ENCODE measurements at places on chromosomes 13 and 19.
A peak's percentile ranks its signal among the peaks of the same experiment; 100 is the strongest.

GRCh38 chr19:34364830-34365462 lies at the start of gene GPI:
TSS of gene GPI (plus strand) at chr19:34365196. CDS start at chr19:34365267, 71 bp downstream.
- DNase-seq, result peak; percentile 22

- no peak for DNase-seq
These were observed 624.0 kb upstream of the KLF12 start for GRCh38 chr13:74758188-74758587.

DNA sequence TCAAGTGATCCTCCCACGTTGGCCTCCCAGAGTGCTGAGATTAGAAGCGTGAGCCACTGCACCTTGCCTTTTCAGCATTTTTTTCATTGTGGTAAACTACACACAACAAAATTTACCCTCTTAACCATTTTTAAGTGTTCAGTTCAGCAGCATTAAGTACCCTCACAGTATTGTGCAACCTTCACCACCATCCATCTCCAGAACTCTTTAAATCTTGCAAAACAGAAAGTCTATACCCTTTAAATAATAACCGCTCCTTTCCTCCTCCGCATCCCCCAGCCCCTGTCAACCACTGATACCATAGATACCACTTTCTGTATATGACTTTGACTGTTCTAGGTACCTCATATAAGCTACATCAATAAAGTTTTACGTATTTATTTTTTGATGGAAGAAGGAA lies 20.8 kb upstream of the CASP14 start:
- no peak for DNase-seq

DNA sequence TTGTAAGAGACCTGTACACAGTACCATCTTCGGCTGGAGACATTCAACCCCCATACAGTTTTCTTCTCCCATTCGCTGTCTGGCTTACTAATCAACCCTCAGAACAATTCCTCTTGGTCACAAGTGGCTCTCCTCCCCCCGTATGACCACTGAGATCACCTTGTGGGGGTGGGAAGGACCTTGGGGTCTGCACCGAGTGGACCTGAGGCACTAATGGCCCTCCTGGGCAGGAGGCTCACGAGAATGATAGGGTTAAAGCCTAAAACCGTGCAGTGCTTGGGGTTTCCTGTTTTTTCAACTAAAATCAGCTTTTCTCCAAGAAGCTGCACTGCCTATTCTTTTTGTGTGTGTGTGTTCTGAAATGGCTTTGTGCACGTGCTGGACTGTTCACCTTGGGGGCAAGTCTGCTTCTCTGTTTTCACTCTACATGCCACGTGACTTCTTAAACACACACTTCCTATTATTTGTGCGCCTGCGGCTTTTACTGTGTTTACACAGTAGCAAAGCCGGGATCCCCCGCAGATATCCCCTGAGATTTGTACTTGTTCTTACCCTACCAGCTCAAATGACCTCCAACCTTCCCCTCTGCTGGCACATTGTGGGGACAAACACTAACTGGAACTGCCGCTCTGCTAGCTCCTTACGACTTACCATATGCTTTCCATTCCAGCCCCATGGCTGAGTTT lies 12.3 kb downstream of the RBM26 start:
- DNase-seq, result no peak

GRCh38 chr19:18761531-18762110 lies 29.5 kb downstream of the COMP start:
- no peak for DNase-seq

DNA sequence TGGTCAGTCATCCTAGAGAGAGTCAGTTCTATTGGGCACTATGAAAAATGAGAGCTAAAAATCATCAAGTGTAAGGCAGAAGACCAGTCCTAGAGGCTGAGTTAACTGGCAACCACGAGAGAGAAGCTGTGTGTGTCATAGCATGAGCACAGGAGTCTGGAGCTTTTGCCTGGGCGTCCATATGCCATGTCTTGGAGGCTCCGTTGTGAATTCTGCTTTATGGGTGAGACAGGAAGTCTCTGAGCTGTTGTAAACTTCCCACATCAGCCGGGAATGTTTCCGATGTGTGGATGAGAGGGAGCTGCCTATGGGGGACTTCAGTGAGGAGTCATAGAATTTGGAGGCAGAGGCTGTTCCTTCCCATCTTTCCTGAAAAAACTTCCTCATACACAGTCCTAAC lies 120.0 kb downstream of the ITGBL1 start:
- no peak for DNase-seq

GRCh38 chr13:88925954-88926353 lies 1254.8 kb downstream of the SLITRK5 start:
- DNase-seq, result no peak

DNA sequence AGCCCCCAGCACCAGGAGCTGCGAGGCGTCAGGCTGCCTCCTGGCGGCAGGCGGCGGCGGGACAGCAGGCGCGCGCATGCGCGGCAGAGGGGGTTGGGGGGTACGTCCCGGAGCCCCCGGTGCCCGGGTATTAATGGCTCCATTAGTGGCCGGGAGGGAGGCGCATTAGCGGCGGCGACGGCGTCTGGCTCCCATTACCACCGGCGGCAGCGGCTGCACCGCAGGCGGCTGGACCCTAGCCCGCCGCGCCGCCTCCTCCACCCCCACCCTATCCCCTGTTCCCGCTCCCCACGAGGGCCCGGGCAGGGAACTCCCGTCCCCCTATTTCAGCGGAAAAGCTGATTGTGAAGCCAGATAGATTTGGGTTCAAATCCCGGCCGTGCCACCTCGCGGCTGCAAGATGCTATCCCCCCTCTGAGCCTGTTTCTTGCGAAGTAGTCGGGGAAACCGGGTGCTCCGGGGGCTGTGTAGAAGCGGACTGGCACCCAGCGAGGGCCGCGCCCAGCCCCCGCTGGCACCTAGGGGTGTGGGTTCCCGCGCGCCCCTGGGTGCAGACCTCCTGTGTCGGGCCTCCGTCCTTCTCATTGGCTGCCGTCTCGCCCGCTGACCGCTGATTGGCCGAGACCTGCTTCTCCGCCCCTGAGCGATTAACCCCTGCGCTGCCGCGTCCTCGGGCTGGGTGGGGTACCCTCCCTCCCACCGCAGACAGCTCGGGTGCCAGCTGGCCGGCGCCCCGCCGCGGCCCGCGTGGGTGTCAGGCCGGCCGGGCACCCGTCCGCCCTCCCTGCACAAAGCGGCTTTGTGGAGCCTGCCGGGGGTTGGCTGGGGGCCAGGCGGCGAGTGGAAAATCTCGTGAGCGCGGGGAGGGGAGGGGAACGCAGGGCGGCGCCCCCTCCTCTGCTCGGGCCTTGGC lies 11.1 kb downstream of the CIC start:
- peak; percentile 92 for DNase-seq

GRCh38 chr19:48656840-48657474 lies 11.0 kb upstream of the CA11 start:
- DNase-seq, result peak; percentile 82

DNA sequence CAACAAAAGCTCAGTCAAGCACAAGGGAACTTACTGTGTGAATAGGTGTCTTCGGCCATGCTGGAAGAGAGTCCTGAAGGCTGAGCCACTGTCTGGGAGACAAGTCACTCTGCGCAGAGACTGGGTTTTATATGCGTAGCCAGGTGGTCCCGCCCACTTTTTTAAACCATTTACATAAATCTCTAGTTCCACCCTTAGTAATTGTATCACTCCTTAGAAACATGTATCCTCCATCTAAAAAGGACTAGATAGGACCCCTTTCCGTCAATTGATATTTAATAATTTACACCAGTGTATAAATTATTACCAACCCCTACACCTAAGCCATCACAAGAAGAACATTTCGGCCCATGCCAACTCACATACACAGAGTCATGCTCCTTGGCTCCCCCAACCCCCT lies at the start of gene DUXA:
Gene DUXA, minus strand, starts transcription at position 101 of the 400 bp plus-strand sequence. Its CDS starts 42 bp downstream, at position 59.
- no peak for DNase-seq

DNA sequence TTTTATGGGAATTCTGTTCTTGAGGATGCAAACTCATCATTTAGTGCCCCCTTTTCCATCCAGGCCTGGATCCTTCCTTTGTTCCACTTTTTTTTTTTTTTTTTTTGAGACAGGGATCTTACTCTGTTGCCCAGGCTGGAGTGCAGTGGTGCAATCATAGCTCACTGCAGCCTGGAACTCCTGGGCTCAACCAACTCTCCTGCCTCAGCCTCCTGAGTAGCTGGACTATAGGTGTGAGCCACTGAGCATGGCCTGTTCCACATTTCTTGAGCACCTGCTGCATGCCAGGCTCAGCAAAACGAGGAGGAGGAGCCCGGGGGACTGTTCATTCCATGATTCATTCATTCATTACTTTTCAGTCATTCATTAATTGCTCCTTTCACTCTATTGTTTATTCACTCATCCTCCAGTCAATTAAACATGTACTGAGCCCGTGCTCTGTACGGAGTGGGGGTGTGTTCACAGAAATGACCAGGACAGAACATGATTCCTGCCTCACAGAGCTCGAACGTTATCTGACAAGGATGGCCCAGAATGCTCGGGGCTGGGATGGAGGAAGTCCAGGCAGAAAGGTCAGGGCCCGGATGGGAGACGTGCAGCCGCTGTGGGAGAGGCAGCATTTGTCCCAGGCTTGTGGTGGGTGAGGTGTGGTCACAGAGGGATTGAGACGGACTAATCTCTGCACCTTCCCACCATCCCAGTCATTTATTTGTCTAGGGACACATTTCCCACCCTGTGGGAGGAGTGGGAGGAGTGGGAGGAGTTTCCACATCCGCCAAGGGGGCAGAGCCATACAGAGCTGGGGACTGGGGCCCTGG lies 51.2 kb upstream of the SHKBP1 start:
- DNase-seq, result no peak

DNA sequence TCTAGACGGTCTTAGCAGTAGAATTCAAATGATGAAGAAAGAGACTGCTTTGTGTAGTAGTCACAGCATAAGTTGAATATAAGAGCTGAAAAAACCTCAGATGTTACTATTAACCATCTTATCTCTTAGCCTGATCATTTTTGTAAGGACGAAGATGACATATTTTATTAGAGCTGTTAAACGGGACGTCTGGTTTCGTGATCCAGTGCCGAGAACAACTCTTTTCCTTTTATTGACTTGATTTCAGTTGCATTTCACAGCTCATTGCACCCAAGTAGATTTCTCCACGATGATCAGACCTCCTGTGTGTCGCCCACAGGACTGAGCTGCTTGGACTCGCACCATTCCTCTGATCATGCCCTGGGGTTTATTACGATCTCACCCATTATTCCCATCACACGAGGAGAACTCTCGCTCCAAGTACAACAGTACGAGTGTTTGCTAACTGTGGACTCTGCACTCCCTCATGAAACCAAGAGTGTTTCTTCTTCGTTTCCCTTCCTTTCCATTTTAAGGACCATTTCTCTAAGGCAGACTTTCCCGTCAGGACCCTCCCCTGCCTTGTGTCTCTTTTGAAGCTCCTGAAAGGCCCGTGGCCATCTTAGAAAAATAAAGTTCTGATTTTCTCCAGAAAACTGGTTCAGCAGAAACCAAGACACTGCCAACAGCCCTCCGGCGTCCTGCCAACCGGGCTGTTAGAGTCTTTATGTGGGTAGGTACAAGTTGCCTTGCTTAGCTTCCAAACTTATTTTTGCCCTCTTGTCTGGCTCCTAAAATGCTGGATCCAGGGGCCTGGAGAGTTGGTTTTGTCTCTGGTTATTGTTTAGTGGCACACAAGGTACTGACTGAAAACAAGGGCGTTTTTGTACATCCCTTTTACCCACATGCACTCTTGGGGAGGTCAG lies 48.2 kb upstream of the RNF113B start:
- no peak for DNase-seq

DNA sequence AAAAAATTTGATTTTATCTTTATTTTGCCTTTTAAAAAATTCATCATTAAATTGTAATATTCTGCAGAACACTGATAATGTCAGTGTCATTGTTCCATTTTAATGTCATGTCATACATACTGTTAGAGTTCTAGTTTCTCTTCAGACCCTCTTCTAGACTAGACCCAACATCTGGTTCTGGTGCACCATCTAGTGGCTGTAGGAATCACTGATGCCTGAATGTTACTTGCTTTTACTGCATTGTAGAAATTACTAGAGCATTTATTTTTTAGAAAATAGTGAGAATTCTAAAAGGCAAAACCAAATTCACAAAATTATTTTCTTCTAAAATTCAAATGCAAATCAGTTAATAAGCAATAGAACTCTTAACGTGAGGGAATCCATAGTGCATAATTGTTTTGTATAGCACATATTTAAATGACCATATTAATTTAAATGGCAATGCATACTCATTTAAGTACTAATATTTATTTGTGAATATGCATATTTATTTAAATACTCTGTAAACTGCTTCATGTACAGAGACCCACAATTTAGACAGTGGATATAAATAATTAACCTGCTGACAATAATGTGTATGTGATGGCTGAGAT lies 425.7 kb downstream of the KLF12 start:
- peak; percentile 70 for DNase-seq

DNA sequence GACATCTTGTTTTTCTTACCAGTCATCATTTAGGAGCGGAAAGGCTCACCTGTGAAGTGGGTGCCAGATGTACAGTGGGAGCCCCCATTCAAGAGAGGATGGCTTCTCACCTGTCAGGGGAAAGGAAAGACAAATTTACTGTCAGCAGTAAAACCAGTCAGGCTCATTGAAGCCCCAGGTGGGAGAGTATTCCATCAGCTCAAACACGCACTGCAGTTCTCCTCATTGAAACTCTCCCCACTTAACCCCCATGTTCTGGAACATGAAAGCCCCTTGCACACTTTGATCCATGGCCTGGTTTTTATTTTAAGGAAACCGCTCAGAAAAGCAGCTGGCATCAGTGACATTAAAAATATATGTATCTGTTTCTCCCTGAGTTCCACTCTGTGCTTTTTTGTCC lies 401.1 kb upstream of the ZNF507 start:
- DNase-seq, result no peak

DNA sequence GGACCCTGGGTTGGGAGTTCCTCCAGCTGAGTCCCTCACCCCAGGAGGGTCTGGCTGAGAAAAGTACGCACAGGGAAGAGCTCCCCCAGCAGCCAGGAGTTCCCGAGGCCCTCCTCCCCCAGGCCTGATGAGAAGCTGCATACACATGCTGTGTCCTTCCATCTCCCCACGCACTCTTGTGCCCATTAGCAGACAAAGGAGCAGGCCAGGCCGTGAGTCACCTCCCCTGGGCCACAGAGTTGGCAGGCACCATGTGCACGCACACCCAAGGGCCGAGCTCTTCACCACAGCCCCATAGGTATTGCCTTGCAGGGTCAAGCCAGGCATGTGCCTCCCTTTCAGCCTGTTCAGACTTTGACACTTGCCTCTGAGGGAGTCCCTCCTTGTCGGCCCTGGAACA lies 17.5 kb downstream of the MAU2 start:
- no peak for DNase-seq

- no peak for DNase-seq
These were observed 113.9 kb upstream of the TMTC4 start for GRCh38 chr13:100788540-100788939.

GRCh38 chr19:13987101-13987890 lies 18.8 kb downstream of the RFX1 start:
- DNase-seq, result no peak

GRCh38 chr19:3366753-3367627 lies 607 bp downstream of the NFIC start:
- DNase-seq, result peak; percentile 52

Measured in fibroblast of upper back skin (primary cell).